Muscle of arm (tissue), 14 donors: ENCODE measurements at places on chromosomes 7 and 10. TPM values are rescaled to one million over a fixed set of nuclear protein-coding genes. Genes with fewer than 3 reads are reported as not detected.

The CTAGE4 gene
- polyA plus RNA-seq = not detected

The ZNF736 gene
- 8.0 TPM for polyA plus RNA-seq

The VWA2 gene
- polyA plus RNA-seq = 0.29 TPM

The PODXL gene
- polyA plus RNA-seq = 217 TPM

The CALHM3 gene
- polyA plus RNA-seq = not detected

DNA sequence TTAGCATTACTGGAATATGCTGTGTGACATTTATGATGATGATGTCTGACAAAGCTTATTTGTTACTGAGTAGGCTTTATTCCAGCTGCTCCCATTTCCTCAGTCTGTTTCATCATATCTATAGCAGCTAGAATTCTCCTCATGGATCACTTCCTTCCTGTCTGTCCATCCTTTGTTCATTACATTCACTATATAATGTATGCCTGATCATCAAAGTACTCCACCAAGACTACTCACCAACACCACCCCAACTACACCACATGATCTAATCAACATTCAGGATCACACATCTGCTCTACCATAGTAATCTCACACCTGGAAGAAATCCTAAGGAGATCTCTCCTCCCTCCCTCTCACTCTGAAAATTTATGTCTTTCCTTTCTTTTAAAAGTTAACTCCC lies 61.3 kb downstream of the APBB1IP start:
- no peak for DNase-seq

DNA sequence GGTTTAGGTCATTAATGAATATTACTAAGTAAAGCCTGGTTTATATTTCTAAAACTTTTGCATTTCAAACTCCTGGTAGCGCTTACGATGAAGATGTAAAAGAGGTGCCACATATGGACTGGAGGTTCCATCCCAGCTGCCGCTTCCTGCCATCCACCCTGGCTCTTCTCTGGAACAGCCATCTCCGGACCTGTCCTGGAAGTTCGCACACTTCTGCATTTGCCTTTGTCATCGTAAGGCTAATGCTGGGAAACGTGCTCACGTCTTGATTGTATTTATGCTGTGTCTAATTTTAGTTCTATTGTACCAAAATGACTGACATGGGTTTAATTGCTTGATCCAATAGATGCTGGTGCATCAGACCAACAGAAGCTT lies 103.1 kb downstream of the HIPK2 start:
- no peak for DNase-seq

- no peak for DNase-seq
Observed at GRCh38 chr10:113497198-113497597, 55.7 kb upstream of the HABP2 start.

GRCh38 chr7:156669035-156669828 lies 28.7 kb downstream of the RNF32 start:
- no peak for DNase-seq

DNA sequence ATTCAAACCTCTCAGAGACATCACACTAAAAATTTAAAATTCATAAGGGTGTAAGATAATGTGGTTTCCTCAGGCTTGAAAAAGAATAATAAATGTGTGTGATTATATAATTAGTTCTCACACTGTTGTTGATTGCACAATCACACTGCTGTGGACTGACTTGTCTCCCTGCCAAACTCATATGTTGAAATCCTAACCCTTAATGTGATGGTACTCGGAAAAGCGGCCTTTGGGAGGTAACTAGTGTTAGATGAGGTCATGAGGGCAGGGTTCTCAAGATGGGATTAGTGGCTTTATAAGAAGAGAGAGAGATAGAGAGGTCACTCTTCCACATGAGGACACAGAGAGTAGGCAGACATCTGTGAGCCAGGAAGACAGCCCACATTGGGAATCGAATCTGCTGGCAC lies 128.5 kb upstream of the COL1A2 start:
- DNase-seq = no peak
